H4 (cell line): ENCODE measurements at places on chromosomes 5 and 9.

DNA sequence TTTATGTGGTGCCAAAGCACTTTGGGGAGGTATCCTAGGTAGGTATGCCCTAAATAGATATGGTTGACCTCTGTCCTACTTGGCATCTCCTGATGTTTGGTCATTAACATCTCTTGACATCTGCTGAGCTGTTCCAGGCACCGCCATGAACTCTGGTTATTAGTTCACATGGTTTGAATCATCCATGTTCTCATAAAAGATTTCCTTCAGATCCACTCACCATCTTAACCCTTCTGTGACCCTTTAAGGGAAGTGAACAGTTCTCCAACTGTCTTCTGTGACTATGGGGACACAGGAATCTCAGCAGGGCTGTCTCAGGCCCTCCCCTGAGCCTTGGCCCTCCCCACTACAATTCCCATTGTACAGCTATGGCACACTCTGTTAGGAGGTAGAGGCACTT lies 167.7 kb downstream of the CDH6 start:
- peak; percentile 29 for DNase-seq

- DNase-seq: no peak
Measured at GRCh38 chr9:117750401-117750800, 46.2 kb downstream of the TLR4 start.

DNA sequence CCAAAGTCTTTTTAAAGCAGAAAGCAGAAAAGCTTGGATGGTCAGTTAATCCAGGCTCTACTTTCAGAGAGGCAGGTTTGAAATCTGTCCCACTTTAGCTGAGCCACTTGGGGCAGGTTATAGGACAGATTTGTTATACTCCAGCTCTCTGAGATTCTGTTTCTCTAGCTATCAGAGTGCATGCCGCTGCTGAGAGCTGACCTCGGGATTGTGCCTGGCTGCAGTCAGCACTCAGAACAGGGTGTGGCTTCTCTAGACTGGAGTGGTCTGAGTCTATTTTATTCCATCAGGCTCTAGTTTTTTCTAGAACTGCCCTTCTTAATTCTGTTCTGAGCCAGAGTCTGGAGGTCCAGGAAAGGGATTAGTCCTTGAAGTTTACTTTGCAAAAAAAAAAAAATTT lies 67.7 kb downstream of the NDFIP1 start:
- DNase-seq: no peak

- DNase-seq: no peak
Measured at GRCh38 chr5:82511134-82511533, 233.0 kb upstream of the RPS23 start.

DNA sequence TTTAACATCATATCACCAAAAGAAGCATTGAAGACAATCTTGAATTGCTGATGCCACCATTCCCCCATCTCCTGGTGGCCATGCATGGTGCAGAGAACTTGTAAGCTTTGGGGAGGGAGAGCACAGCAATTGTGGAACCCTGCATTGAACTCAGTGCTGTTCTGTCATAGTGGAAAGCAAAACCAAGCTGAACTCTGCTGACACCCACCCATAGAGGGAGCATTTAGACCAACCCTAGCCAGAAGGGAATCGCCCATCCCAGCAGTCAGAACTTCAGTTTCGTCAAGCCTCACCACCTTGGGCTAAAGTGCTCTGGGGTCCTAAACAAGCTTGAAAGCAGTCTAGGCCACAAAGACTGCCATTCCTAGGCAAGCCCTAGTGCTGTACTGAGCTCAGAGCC lies 37.4 kb upstream of the RUSC2 start:
- DNase-seq: no peak

GRCh38 chr5:15790446-15791018 lies 290.6 kb downstream of the FBXL7 start:
- no peak for DNase-seq

- DNase-seq: peak; percentile 46
Measured at GRCh38 chr9:123339666-123340510, 16.1 kb upstream of the CRB2 start.

- DNase-seq: no peak
Measured at GRCh38 chr5:62369039-62369438, 34.7 kb downstream of the DIMT1 start.
